ENCODE measurements at places on chromosomes 1 and 21. TPM values are rescaled to one million over a fixed set of nuclear protein-coding genes. Genes with fewer than 3 reads are reported as not detected.

DNA sequence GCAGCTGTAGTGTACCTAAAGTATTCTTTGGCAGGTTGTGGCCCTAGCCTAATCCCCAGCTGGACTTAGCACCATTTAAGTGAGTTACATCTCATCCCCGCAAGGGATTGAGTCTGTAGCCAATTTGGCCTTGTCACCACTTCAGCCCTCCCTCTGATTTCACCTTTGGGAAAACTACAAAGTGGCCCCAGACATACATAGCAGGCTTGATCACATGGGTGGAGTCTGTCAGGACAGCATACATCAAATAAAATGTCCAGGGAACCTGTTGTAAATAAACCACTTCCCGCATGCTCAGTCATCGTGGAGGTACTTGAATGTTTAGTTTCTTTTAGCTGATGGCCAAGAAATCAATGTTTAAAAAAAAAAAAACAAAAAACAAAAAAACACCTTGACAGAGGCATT is 142.5 kb downstream of the DHRS3 start:
- DNase-seq = no peak

DNA sequence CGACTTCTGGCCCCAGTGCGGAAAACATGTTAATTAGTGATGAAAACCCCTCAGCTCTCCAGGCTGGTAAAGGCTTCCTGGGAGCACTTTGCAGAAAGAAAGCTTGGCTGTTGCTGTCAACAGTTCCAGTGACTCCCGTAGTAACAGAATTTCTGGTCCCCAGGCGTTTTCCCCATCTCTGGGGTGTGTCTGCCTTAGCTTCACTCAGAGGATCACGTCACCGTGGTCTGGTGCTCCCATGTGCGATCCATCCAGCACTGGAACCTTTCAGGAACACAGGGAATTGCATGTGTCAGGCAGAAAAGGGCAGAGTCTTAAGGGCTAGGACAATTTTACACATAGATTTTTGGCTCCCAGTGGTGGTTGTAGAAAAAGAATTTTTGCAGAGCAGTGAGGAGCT is 470.4 kb upstream of the USP24 start:
- DNase-seq = no peak

GRCh38 chr1:116912846-116913245 is 3.1 kb downstream of the PTGFRN start:
- no peak for DNase-seq

TMEM54 gene
- total RNA-seq = 56.6 TPM

- DNase-seq = no peak
Measured at GRCh38 chr1:191125950-191126349, 648.3 kb upstream of the BRINP3 start.

LEPR gene
- 17.6 TPM for total RNA-seq

DNA sequence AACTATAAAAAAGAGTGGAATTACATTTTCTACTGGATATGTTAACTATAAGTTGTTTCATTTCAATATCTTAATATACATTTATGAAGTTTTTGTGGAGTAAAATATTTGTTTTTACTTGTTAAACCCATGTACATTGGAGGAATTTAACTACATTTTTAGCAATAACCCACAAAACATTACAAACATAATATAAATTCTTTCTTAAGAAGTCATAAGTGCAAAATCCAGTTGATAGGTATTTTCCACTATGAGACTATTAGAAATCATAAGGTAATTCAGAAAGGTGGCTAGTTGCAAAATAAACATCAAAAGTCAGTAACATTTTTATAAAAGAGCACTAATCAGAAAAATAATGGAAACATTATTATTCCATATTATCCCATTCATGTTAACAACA is 73.9 kb upstream of the RRP15 start:
- DNase-seq = no peak

SRGAP2C gene
- 19.1 TPM for total RNA-seq

DNA sequence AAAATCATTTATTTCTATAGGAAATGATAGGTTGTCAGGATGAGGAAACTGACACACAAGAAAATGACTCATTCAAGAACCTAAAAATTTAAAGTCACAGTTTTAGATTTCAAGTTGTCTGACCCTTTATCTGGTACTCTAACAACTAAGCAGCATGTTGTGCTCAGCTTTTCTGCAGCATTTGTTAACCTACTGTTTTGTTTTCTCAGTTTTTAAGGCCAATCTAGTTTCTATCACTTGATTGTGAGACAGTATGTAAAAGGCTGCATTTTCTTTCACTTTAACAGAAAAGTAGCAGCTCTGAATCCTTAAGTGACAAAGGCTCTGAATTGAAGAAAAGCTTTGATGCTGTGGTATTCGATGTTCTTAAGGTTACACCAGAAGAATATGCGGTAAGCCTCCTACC is 59.1 kb downstream of the RALGPS2 start:
- no peak for DNase-seq

GRCh38 chr1:30929135-30929889 is 20.8 kb upstream of the SDC3 start:
- no peak for DNase-seq

DNA sequence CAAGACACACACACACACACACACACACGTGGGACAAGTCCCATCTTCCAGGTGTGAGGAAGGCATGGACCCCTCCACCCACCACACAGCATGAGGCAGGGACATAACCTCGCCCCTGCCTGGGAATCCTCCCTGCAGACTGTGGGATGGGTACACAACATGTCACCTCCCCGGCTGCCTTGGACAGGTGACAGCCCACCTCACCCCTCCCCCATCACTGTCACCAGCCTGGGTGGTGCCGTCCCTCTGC is 40.7 kb downstream of the AHDC1 start:
- no peak for DNase-seq

- DNase-seq = no peak
Measured at GRCh38 chr1:85677656-85678055, 30.6 kb downstream of the ZNHIT6 start.

DDR2 gene
- 133 TPM for total RNA-seq

SV2A gene
- total RNA-seq = 22.7 TPM

- DNase-seq = no peak
Measured at GRCh38 chr1:7366955-7367665, 404.0 kb upstream of the VAMP3 start.

PRR9 gene
- total RNA-seq = not detected

GRCh38 chr1:117267232-117267774 is 56.6 kb upstream of the VTCN1 start:
- DNase-seq = no peak

DNA sequence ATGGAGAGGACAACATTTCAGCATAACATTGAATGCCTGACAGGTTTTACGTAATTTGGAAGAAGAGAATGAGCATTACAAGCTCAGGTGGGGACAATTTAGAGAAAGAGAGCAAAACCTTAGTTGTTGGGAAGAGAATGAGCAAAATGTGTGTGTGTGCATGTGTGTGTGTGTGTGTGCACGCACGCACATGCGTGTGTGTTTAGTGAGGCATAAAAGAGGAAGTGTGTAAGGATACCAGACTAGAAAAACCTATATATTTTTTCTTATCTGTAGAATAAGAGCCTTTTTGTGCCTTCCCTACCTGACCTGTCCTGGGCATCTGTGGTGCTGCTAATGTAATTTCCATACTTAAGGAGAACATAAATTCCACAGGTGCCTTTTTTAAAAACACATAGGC is 99.0 kb upstream of the PLXNA2 start:
- DNase-seq = no peak

GRCh38 chr1:87346130-87346814 is 17.6 kb downstream of the LMO4 start:
- DNase-seq = no peak

- DNase-seq = no peak
Measured at GRCh38 chr1:199867601-199868000, 159.9 kb upstream of the NR5A2 start.

HES2 gene
- not detected for total RNA-seq

- DNase-seq = no peak
Measured at GRCh38 chr21:25507522-25507921, 99.8 kb downstream of the MRPL39 start.

GSTM1 gene
- total RNA-seq = not detected

DNA sequence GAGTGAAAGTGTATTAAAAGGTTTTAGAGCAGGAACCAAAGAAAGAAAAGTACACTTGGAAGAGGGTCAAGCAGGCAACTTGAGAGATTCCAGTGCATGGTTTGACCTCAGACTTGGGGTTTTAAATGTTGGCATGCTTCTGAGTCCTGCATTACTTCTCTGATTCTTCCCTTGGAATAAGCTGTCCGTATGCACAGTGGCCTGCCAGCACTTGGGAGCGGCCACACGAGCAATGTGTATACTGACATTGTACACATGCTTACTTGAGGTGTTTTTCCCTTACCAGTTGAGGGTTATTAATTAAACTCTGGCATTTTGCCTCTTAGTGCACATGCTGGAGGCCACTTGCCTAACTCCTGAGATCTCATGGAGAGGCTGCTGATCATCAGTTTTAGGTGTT is 786.6 kb upstream of the RGS18 start:
- DNase-seq = no peak

TRIM45 gene
- 7.1 TPM for total RNA-seq

TNFRSF8 gene
- total RNA-seq = 0.54 TPM

DNA sequence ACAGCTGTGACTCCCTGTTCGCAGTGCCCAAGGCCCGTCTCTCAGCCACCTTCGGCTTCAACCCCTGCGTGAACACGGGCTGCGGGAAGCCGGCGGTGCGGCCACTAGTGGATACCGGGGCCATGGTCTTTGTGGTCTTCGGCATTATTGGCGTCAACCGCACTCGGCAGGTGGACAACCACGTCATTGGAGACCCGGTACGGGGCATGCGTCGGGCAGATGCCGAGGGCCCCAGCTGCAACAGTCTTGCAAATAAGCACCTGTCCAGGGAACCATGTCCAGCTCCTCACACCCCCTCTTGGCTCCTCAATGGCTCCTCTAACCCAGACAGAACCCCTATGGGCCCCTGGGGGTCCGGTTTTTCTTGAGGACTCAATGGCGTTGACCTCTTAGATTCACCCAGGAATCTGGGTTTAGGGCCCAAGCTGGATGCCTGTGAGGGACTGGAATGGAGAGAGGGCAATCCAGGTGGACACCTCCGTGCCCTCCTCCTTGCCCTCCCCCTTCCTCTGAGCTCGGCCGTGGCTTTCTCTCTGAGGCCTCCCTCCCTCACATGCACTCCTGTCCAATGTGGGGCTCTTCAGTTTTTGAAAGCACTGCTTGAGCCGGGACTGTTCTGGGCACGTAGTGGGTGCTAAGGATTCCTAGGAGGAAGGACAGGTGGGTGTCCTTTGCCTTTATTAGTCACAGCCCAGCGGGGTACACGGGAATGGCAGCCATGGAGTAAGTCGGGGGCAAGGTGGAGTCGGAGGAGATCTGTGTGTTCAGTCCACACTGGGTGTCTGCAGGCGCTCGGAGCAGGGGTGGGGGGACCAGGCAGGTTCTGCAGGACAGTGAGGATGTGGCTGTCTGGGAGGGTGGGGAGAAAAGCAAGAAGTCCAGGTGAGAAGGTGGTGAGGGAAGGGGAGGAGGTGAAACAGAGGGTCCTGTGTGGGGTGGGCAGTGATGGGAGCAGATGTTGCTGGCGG is 51.1 kb downstream of the DISP3 start:
- no peak for DNase-seq

SELENOF gene
- total RNA-seq = 94.0 TPM

DNA sequence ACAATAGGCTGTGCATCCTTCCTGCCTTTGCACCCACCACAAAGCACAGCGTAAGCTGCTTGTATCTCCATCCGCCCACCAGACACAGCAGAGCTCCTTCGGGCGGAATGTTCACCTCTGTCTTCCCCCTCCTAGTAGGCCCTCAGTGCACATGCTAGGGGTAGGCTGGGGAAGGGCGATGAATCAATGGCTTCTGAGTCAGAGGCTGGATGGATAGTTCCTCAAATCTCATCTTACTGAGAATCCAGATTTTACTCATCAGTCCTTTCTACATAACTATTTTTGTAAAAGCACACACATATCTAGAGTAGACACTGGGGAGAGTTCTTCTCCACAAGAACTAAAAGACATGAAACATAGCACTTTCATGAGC is 73.8 kb downstream of the BCAR3 start:
- DNase-seq = no peak

DNA sequence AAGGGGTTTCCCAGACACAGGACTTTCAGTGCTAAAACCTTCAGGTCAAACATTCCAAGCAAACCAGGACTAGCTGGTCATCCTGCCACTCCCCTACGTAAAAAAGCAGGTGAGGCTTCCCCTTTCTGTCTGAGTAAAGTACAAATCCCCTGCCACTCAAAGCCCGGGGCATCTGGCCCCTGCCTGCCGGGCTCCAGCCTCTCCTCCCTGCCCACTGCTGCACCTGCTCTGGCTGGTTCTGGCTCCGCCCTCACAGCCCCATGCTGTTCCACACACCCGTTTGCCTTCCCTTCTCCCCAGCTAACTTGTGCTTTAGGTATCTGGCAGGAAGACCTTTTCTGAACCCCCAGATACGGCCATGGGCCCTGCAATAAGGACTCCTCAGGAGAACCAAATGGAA is 23.3 kb upstream of the S100A7 start:
- DNase-seq = no peak

GRCh38 chr1:167551362-167551761 is 2.2 kb downstream of the CREG1 start:
- no peak for DNase-seq

- no peak for DNase-seq
Measured at GRCh38 chr1:115732316-115732715, 36.2 kb downstream of the CASQ2 start.

ATP1A1 gene
- total RNA-seq = 244 TPM

- DNase-seq = no peak
Measured at GRCh38 chr1:4004635-4005430, 104.8 kb upstream of the C1orf174 start.

DNA sequence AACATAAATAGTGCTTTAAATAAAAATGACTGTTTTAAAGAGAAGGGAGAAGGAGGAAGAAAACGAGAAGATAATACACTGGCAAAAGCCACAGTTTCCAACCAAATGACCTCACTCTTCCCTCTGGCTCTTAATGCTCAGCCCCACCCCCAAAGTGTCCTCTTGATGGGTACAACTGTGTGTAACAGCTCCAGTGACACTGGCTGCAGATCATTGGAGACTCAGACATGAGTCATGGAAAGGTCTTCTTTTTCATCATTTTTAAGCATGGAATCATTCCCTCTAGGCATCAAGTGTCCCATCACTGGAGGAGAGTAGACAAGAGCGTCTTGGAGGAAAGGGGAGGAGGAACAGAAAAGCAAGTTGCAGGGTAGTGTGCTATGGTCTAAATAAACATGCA is 333.0 kb downstream of the PAPPA2 start:
- no peak for DNase-seq

DNA sequence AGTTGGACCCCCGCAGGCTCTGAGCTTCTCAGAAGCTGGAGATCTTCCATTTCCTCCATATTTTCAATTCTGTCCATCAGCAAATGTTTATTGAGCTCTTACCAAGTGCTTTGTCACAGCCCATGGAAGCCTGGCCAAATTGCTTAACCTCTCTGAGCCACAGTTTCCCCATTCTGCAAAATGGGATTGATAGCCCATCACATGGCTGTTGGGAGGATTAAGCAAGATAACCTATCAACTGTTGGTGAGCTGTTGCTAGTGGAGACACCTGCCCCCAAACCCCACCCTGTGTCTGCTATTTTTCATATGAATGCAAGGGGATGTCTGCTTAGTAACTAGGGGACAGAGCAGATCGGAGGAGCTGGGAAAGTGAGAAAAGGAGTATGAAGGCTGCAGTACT is 38.3 kb downstream of the CD34 start:
- DNase-seq = no peak

HES3 gene
- not detected for total RNA-seq

HSD3B2 gene
- not detected for total RNA-seq

PKNOX1 gene
- 6.5 TPM for total RNA-seq

GRCh38 chr1:239387304-239388158 is 1.2 kb downstream of the CHRM3 start:
- DNase-seq = no peak

- no peak for DNase-seq
Measured at GRCh38 chr1:99240621-99241020, 23.7 kb upstream of the PLPPR4 start.

- DNase-seq = no peak
Measured at GRCh38 chr1:183164963-183165362, 21.1 kb upstream of the LAMC2 start.

Measured in thoracic aorta (tissue), 2 donors.